Effector CD4-positive, alpha-beta T cell (primary cell): ENCODE measurements at places on chromosomes 1 and 21.

DNA sequence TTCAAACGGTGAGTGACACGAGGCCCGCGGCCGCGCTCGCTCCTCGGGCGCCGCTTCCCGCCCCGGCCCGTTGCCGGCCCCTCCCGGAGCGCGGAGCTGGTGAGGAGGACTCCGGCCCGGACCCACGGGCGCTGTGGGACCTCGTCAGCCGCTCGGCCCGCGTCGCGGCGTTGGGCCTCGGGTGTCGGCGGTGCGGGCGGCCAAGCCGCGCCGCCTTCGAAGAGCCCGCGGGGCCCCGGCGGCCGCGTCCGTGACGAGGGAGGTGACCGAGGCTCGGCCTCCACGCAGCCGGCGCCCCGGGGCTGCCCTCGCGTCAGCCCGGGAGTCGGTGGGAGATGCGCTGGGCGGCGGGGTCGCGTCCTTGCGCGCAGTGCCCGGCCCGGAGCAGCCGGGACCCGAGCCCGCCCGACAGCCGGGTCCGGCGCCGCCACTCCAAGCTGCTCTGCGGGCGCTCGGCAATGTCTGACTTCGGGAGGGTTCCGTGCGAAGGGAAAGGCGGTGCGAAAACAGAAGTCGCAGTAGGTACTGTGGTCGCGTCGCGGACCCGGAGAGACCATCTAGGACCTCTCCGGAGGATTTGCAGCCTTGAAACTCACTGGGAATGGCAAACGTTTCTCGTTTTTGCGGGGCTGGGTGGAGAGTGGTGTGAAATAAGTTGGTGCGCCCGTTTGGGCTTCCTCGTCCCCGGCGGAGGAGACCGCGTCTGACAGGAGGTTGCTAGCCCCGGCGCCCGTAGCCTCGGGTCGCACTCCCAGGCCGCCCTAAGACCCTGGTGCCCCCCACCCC, 829 bp downstream of the SPEN start:
- DNase-seq = peak; percentile 32

GRCh38 chr1:220685879-220686278, 4.3 kb upstream of the C1orf115 start:
- DNase-seq = no peak

DNA sequence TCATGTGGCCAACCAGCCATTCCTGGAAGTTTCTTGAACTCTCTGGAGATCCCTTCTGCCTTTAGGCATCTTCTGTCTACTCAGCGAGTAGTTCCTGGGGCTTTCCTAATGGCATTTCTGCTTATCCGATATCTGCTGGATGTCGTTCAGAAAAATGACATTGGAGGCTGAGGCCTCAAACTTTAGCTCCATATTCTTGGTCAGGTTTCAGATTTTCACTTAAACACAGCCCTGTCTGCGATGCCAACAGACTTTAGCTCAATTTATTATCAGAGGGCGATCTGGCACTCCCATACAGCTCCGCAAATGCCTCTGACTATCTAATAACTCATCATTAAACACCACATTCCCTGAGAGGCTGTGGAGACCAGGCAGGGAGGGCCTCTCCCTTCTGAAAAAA, 46.3 kb upstream of the ETS2 start:
- no peak for DNase-seq

GRCh38 chr21:38263493-38263892, 6.7 kb downstream of the KCNJ15 start:
- no peak for DNase-seq

DNA sequence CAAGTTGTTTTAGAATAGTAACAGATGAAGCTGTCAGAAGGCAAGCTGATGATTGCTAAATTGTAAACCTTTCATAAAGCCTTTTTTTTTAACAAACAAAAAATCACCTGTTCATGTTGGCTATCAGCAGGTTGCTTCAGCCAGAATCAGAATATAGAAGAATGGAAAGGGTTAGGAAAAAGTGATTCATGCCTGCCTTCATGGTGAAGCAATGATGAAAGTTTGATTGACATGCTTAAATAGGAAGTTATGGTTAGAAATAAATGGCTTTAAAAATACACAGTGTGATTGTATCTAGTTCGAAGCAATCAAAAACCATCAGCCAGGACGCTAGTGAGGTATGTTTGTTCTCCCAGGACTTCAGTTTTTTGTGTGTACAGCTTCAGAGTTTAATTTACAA, 37.9 kb downstream of the GABPA start:
- DNase-seq = no peak

GRCh38 chr1:65431111-65431705, 10.7 kb downstream of the LEPR start:
- no peak for DNase-seq

DNA sequence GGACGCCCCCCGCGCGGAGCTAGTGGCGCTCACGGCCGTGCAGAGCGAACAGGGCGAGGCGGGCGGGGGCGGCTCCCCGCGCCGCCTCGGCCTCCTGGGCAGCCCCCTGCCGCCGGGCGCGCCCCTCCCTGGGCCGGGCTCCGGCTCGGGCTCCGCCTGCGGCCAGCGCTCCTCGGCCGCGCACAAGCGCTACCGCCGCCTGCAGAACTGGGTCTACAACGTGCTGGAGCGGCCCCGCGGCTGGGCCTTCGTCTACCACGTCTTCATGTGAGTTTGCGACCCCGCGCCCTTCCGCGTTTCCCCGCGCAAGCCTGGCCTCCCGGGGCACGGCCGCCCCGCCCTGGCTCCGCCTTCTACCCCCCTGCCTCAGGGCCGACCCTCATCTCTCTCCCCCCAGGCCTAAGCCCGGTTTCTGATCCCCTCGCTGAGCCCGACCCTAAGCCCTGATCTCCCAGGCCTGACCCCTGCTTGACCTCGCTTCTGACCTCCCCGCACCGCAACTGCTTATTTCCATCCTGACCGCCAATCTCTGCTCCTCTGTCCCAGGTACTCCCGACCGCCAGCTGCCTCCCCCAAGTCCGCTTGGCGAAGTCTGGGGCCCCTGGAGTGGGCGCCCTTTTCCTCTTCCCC, 669 bp downstream of the KCNQ4 start:
- no peak for DNase-seq

GRCh38 chr1:64965366-64966157, 787 bp downstream of the JAK1 start:
- peak; percentile 68 for DNase-seq

- no peak for DNase-seq
Measured at GRCh38 chr21:15496911-15497310, 232.9 kb upstream of the USP25 start.

- no peak for DNase-seq
Measured at GRCh38 chr1:224929335-224930237, at the start of gene DNAH14. TSS of gene DNAH14 (plus strand) at chr1:224929675. CDS start at chr1:224952703, 23,028 bp downstream.

DNA sequence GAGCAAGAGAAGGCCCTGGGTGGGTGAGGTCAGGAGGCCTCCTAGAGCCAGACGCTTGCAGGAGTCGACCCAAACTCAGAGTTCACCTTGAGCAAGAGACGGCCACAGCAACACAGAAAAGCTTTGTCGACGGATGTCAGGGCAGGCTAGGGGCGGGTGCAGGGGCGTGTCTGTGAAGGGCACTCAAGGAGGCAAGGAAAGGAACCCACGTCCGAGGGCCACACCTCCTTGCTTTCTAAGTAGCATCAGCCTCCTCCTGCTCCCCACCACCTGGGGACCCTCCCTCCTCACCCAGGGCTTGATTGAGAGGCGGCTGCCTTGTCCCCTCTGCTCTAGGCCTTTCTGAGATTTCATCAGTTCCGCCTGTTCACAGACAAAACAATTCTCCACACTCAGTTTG, 92.1 kb downstream of the OMA1 start:
- no peak for DNase-seq

DNA sequence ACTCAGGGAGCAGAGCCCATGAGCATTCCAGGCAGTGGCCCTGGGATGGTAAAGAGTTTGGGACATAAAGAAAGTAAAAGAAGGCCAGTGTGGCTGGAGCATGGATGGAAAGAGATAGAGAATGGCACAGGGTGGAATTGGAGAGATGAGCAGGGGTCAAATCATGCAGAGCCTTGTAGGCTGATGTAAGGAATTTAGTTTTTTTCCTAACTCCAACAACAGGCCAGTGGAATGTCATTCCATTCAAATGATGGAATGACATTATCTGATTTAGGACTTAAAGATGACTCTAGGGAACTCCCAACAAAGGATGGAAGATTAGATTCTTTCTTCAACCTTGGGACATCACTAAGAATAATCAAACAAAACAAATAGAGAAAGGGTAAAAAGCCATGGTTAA, 12.8 kb upstream of the S100A2 start:
- no peak for DNase-seq

DNA sequence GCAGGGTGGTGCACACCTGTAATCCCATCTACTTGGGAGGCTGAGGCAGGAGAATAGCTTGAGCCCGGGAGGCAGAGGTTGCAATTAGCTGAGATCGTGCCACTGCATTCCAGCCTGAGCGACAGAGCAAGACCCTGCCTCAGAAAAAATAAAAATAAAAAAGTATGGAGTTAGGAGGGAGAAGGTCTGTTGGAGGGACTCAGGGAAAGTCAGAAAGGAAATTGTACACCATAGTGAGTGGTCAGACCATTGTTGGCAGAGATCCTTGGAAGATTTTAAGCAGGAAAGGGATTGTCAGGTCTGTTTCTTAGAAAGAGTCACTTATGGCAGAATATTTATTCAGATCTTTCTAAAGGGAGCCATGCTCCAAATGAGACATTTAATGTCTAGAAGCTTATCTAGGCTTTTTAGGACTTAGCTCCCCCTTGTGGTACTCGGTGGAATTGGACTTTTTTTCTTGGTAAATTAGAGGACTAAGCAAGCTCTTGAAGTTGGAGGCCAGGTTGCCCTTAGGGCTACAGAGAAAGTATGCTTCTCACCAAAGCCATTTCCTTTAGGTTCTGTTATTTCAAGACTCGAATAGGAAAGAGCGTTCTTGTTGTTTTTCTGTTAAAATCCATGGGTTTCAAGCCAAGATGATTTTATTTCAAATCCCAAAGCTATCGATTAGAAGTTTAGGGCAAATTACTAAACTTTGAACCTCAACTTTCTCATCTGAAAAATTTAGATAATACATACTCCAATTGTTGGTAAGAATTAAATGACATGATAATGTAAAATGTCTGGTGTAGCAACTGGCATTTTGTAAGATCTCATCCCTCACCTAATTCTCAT, 16.5 kb downstream of the MIA3 start:
- peak; percentile 65 for DNase-seq

DNA sequence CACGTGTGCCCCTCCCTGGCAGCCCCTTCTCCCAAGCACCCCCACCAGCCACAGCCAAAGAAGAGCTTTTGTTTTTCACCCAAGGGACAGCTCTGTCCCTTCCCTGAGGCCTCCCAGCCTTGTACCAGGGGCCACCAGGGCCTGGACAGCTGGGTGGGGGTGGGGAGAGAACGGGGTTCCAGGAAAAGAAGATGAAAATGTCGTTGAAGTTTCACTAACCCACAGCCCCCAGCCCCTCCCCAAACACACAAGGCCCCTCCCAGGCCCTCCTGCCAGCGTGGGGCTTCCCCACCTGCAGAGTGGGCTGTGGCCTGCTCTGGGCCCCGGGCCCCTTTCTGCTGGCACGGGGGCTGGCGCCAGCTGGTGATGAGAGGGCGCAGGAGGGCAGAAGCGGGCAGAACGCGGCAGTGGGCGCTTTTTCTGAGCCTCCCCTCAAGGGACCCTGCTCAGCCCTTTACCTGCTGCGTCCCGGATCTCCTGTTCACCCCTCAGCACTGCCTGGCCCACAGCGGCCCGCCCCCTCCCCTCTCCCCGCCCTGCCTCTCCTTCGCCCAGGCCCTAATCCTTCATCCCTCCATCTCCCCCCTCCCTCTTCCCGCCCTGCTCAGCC, 5.5 kb upstream of the ANKRD65 start:
- no peak for DNase-seq

GRCh38 chr1:209601809-209602657, 18.5 kb downstream of the CAMK1G start:
- DNase-seq = no peak

GRCh38 chr1:61560385-61560784, 164.6 kb downstream of the TM2D1 start:
- no peak for DNase-seq

DNA sequence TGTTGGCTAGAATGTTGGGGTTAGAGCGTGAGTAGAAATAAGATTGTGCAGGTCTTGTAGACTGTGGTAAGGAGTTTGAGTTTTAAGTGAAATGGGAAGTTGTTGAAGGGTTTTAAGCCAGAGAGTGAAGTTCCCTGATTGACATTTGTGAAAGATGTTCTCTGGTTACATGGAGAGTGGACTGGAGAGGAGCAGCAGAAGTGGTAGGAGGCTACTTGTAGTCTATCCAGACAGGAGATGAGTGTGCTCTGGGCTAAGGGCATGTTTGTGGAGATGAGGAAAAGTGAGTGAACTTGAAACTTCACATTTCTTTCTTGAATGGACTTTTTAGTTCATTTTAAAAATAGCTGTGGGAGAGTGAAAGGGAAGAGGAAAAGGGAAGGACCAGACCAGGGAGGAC, 37.0 kb downstream of the F3 start:
- DNase-seq = no peak

DNA sequence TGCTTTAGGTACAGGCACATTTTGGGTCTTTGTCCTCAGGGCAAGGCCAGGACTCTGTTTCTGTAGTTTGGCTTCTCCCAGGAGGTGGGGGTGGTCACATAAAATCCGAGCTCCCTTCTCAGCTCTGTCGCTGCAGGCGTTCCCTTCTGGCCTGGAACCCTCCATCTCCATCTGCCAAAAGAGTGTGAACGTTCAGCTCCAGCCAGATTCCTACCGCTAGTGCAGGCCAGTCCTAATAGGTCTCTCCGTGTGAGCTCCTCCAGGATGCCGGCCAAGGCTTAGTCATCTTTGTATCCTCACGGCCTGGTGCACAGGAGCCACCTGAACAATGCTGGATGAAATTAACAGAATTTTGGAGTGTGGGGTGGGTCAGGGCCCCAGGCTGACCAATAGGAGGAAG, 19.9 kb upstream of the KCNA10 start:
- DNase-seq = no peak

GRCh38 chr1:10803971-10804820, 7.8 kb upstream of the CASZ1 start:
- DNase-seq = no peak

DNA sequence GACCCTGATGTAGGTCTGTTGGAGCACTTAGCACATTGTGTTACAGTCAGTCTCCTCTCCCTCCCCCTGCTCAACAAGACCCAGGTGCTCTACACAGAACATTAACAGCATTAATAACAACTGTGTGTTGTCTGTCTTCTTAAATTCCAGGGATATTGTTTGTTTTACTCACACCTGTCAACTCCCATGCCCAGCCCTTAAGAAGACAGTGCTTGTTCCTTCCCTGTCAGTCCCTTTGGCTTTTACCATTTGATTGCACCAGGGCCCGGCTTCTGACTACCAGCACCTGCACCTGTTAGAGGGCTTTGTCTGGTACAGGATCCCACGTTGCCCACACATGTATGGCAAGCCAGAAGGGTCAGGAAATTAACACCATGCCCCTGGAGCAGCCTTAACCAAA, 11.7 kb downstream of the RIMKLA start:
- no peak for DNase-seq
